ENCODE measurements at places on chromosomes 7 and 10.

DNA sequence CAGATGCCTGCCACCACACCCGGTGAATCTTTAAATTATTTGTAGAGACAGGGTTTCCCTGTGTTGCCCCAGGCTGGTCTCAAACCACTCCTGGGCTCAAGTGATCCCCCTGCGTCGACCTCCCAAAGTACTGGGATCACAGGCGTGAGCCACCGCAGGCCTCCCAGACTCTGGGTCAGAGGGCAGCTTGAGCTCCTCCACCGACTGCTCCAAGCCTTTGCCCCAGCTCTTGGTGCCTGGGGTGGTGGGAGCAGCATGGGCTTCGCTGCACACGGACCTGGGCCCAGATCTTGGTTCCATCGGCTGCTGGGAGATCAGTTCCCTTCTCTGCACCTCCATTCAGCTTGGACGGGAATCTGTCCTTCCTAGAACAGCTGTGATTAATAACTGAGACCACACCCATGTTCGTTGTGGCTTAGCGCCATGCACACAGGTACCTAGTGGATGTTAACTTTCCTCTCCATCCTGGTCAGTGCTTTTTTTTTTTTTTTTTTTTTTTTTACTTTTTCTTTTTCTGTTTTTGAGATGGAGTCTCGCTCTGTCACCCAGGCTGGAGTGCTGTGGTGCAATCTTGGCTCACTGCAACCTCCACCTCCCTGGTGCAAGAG, 125.3 kb downstream of the CUX1 start:
- no peak for DNase-seq

DNA sequence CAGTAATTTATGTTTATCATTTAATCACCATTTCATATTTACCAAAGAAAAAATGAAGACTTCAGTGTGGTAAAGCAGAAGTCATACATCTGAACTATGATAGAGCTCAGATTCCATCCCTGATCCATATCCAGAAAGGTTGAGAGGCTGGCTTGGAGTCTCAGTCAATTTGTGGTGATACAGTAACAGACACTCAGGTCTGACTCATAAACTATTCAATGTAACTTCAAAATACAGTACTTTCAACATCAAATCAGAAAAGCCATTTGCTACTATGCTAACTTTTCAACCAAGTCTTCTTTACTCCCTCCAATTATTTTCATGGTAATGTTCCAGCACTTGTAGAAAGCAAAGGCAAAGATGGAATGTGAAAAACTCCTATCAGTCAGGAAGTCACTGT, 190.4 kb downstream of the HDAC9 start:
- DNase-seq = no peak

GRCh38 chr7:27083646-27084045, 12.2 kb downstream of the HOXA1 start:
- DNase-seq = no peak

GRCh38 chr7:101465131-101465530, 102.5 kb downstream of the COL26A1 start:
- no peak for DNase-seq

DNA sequence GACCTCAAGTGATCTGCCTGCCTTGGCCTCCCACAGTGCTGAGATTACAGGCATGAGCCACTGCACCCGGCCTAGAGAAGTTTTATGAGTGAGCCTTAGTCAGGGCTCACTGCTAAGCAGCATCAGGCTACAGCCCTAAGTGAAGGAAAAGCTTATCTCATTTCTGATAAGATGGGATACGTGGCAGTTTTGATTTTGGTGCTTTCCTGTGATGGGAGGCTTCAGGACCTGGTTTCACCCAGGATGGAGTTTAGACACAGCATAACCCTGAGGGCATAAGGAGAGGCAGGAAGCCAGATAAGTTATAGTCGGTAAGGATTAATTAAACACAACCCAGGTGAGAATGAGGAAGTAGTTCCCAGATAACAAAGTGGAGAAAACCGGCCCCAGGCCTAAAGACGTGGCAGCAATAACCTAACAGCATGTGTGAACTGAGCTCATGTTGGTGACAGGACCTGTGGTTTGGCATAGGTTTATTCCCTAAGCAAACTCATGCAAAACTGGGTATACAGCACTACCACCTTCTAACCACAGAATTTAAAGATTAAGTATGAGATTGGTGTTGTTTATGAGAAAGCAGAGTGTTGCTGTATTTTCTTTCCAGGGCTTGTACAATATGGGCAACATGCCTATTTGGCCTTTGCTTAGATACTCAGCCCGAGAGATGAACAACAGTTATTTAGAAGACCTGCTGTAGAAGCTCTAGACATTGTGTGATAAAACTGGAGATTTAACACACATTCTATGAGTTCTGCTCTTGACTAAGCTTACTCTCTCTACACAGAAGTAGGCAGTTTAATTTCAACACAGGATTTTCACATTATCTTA, 119.4 kb downstream of the COL28A1 start:
- no peak for DNase-seq

DNA sequence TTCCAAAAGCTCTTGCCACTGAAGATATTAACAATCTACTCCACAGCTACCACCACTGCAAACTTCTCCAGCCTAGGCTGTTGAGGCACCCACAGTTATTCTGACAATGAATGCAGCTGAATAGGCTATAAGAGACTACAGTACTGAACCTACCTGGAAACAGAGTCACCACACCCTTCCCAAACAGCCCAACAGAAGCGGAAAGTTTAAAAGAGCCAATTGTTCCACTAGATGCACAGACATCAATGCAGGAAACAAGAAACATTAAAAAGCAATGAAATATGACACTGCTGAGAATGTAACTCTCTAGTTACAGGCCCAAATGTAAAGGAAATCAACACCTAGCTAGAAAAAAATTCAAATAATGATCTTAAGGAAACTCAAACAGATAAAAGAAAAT, 64.5 kb upstream of the PLA2G12B start:
- DNase-seq = no peak

- no peak for DNase-seq
Observed at GRCh38 chr10:70302292-70302691, 18.5 kb upstream of the NPFFR1 start.

GRCh38 chr7:149414745-149415390, 46.0 kb downstream of the ZNF777 start:
- DNase-seq = peak; percentile 42

GRCh38 chr7:2019711-2020511, 212.8 kb downstream of the MAD1L1 start:
- peak; percentile 67 for DNase-seq

DNA sequence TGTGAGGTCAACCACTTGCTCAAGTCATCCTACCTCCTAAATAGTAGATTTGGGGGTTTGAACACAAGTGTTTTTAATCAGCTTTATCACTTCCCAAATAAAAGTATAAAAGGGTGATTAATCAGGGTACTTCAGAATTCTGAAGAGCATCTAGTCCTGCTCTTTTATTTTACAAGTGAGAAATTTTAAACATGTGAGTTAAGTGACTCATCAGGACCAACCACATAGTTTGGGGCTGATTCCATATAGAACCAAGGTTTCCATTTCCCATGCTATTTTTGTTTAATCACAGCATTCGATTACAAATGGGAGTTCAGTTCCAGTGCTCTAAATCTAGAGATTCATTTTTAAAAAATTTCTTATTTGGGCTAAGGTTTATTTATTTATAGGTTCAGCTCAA, 113.4 kb downstream of the GPR158 start:
- no peak for DNase-seq

DNA sequence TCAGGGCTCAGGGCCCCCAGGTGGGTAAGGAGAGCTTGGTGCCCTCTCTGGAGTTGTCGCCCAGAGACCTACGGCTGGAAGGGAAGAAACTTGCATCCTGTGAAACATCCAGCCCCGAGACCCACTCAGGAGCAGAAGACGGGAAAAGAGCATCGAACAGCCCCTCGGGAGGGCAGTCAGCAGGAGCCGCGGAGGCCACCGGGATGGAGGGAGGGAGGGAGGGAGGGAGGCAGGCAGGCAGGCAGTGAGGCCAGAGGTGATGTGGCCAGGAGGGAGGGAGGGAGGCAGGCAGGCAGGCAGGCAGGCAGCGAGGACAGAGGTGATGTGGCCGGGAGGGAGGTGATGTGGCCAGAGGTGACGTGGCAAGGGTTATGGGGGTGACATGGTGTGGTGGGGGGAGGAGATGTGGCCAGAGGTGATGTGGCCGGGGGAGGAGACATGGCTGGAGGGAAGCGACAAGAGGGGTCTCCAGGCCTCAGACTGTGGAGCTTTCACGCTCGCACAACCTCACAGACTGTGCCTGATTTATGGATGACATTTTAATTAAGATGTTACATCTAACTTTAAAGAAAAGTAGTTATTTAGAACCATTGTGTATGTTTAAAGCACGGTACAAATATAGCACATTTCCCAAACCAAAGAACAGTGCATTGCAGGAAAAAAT, 141.1 kb downstream of the DIP2C start:
- DNase-seq = no peak

DNA sequence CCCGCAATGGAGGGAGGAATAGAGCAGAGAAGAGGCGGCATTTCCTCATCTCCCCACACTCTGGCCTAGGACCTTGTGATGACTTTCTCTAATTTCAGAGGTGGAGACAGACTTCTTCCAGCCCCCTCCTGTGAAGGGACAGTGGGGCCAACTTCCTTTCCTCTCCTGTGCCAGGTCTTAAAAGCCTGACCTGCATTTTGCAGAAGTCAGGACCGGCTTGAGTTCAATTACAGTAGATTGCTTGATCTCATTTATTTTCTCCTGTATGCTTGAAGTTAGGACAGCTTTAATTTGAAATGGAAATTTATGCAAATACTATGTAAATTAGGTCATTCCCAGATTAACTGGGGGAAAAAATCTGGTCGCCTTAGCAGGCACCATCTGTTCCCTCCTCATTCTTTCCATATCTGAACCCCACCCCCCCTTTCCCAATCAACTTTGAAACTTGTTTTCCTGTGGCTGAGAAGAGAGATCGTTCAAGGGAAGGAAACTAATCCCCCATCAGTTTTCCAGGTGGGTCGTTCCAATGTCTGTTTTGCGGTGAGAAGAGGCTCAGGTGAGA, 57.1 kb downstream of the SYPL1 start:
- DNase-seq = no peak

- no peak for DNase-seq
Observed at GRCh38 chr7:105014693-105015389, 836 bp downstream of the KMT2E start.

GRCh38 chr7:2520761-2521290, 1.3 kb downstream of the LFNG start:
- DNase-seq = no peak

DNA sequence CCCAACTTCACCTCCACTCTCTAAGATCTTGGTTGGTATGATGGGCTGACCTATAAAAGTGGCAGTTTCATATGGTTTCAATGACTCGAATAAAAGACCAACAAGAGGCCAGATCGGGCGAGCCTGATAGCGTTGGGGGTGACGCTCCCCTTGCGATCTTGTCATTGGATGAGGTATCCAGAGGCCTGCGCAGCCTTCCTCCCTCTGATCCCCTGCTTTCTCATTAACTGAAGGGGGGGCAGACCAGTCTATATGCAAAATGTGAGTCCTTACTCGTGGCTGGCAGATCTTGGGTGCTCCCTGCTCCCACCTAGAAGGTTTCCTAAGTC, 937 bp upstream of the COBL start:
- no peak for DNase-seq

DNA sequence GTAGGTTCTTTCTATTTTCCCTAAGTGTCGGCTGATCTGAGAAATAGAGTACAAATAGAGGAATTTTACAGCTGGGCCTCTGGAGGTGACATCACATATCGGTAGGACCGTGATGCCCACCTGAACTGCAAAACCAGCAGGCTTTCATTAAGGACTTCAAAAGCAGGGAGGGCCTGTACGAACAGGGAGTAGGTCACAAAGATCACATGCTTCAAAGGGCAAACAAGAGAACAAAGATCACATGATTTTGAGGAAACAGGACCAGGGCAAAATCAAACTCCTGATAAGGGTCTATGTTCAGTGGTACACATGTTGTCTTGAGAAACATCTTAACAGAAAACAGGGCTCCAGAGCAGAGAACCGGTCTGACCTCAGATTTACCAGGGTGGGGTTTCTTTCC, 88.9 kb downstream of the CNNM2 start:
- no peak for DNase-seq

DNA sequence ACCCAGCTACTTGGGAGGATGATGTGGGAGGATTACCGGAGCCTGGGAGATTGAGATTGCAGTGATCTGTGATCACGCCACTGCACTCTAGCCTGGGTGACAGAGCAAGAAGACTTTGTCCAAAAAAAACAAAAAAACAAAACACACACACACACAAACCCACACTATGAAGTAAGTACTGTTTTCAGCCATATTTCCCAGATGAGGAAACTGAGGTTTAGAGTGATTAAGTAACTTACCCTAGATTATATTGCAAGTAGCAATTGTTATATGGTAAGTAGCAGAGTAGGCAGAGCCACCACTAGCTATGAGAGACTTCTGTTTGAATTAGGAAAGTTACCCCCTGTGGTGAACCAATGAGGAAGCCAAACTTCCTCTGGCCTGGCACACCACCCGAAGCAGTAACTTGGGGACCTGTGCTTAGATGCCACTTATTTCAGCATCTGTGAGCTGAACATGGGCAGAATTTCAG, 61.9 kb downstream of the MCU start:
- no peak for DNase-seq

DNA sequence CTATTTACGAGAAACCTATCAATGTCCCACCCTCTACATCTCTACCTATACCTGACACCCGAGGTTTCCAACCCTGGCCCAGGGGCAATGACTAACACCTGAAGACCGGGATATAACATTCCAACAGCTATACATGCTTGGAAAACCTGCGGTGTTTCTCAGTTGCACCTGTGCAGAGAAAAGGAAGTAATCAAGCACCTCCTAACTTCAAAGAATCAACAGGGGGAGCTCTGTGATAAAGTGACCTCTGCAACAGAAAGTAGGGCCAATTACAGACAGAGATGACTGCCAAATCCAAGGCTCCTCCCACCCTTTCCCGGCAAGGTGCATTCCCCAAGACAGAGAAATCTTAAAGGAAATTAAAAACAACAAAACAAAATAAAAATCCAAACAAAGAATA, 41.3 kb downstream of the CCDC6 start:
- no peak for DNase-seq

- no peak for DNase-seq
Observed at GRCh38 chr7:136234040-136234439, 256.9 kb upstream of the MTPN start.

DNA sequence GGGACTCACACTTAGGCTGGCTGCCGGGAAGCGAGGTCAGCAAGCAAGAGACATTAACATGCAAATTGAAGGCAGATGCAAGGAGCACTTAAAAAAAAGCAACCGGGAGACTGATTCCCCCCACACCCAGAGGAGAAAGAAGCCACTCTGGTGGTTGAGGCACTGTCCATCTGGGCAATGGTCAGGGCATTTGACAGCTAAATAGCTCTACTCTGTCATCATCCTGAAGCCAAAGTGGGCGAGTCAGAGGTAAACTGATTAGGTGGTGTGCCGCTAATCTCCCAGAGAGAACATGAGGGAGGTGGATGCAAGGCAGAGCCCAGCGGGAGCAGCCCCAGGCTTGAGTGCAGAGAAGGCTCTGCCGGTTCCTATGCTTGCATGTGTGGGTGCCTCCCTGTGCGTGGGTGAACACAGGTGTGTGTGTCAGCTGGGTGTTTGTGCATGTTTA, 100.6 kb downstream of the PLXNA4 start:
- DNase-seq = no peak

DNA sequence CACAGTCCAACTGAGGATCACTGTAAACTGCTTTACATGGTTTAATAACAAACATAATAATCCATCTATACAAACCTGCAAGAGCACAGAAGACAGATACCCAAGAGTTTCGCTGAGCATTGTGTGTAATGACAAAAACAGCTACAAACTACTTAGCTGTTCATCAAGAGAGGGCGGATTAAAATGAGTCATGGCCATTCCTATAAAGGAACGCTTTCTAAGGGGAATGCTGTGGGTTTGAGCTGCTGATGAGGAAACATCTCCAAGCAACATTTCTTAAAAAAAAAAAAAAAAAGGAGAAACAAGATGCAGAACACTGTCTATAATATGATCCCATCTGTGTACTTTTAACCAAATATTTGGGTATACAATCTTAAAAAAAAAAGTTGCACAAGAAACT, 33.8 kb downstream of the VOPP1 start:
- peak; percentile 91 for DNase-seq

Data from retinal pigment epithelial cell (primary cell).